ENCODE measurements at places on chromosomes 2 and 18. TPM values are rescaled to one million over a fixed set of nuclear protein-coding genes. Genes with fewer than 3 reads are reported as not detected.

The MTLN gene
- 47.5 TPM for polyA plus RNA-seq

The CRYGC gene
- not detected for polyA plus RNA-seq

The COBLL1 gene
- 38.3 TPM for polyA plus RNA-seq

The CLIP4 gene
- 4.3 TPM for polyA plus RNA-seq

The ERFE gene
- polyA plus RNA-seq, result 0.94 TPM

The CARF gene
- polyA plus RNA-seq, result 10.4 TPM

The ASXL3 gene
- polyA plus RNA-seq, result 2.7 TPM

The PPP1R1C gene
- 3.3 TPM for polyA plus RNA-seq

The HOXD3 gene
- 3.9 TPM for polyA plus RNA-seq

The BAZ2B gene
- 52.9 TPM for polyA plus RNA-seq

The TM4SF20 gene
- 171 TPM for polyA plus RNA-seq

The PDCD1 gene
- polyA plus RNA-seq, result 0.31 TPM

The IL36A gene
- not detected for polyA plus RNA-seq

Measured in large intestine (tissue), 12 donors.